Activated T-helper 1 cell treated with Interleukin-2 at 50 U/mL for 16 hours (primary cell): ENCODE measurements at places on chromosomes 16 and 17.

DNA sequence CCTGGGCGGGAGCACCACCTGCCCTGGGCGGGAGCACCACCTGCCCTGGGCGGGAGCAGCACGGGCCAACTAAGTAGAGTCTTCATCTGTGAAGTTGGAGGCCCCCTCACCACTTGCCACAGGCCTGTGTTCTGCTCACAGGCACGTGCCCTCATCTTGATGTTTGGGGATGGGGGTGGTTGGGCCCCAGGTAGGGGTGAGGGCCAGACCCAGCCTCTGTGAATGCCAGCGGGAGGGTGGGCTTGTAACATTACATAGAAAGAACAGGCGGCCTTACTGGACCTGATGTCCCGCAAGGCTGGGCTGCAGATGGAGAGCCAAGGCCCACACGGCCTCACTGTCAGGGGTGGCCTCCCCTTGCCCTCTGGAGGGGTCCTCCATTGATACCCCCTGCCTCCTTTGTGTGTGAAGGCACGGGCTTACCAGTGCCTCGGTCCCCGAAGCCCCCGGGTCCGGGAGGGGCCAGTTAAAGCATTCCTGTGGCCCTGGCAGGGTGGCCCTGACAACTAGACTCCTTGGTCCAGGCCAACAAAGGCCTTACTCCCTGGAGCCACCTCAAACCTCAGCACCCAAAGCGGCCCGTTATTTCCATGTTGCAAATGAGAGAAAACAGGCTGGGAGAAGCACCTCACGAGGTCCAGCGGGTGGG lies 1.1 kb upstream of the SLC16A3 start:
- DNase-seq = no peak

GRCh38 chr17:40291281-40291664 lies 3.6 kb downstream of the CDC6 start:
- DNase-seq = no peak

DNA sequence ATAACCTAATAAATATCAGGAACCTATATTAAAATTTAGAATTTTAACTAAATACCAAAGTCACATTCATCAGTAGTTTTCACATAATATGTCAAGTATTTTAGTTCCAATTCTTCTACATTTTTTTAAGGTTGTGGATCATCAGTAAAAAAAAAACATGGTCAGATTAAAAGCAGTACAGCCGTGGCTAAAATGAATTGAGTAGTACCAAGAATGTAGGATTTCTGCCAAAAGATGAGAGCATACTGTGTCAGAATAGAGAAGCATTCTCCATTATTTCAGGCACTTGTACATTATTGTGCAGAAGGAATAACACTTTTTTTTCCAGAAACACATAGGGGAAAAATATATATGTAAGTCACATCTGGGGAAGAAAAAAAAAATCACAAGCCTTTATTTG lies 1176.1 kb downstream of the CDH11 start:
- no peak for DNase-seq

DNA sequence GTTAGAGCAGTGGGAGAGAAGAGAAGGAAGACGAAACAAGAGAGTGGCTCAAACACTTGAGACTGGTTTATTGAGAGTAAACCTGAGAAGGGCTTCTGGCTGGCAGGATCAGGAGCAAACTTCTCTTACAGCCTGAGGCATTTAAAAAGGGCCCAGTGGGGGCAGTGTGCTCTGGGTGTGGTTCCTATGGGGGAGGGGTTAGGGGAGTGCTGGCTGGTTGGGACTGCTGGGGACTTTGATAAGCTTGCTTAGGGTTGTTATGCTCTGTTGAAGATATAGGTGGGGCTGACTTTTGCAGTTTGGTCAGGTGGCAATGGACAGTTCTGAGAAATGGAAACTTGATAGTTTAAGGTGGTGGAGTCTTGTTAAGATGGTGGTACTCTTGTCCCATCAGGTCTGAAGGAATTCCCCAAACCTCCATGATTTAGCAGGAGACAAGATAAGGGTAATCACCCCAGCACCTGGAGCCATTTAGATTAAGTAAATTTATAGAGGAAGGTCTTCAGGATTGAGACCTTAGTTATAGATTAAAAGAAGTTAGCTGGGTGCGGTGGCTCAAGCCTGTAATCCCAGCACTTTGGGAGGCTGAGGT lies 79.3 kb downstream of the EMP2 start:
- no peak for DNase-seq

- no peak for DNase-seq
Measured at GRCh38 chr17:66383333-66383732, 80.9 kb downstream of the PRKCA start.

DNA sequence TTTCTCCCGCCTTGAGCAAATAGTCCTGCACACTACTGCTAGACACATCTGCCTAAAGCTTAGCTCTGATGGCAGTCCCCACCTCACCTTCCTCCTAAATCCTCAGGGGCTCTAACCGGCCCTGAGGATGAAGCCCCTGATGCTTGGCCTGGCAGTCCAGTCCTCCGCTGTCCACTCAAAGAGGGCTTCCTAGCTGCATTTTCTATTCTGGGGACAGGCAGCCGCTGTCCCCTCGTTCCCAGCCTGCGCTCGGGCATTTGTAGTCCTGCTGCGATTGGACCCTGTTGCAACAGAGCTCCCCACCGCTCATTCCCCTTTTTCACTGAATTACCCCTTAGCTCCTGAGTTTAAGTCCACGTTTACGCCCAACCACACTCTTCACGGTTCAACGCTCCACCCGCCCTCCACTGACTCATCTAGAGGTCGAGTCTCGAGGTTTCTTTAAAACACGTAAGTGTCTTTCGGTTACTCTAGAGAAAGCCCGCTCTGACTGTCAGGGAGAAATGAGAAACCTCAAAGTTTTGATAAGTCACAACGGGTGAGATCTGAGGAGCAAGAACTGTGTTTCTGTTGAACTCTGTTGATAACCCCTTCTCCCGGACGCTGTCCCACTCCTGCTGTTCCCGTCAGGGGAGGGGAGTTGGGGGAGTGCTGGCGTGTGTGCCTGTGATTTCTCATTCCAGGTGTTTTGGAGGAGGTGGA lies 4.5 kb downstream of the CCR7 start:
- DNase-seq = peak; percentile 57

DNA sequence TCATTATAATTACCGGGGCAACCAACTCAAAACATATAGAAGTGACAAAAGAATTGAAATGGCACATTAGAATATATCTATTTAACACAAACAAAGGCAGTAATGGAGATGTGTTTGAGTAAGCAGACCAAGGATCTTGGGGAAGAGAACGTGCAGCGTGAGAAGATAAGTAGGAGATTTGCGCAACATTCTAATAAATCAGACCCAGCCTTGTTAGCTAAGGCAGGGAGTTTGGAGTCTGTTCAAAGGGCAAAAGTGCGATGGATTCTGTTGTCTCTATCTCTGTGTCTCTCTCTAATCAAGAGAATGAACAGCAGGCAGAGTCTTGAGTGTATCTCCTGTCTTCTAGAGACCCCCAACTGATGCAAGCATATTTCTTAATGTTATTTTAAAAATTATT lies 55.0 kb upstream of the FA2H start:
- no peak for DNase-seq

GRCh38 chr17:78652913-78653312 lies 75.7 kb upstream of the DNAH17 start:
- no peak for DNase-seq

GRCh38 chr17:78122216-78122930 lies 6.2 kb downstream of the TMC6 start:
- DNase-seq = no peak

DNA sequence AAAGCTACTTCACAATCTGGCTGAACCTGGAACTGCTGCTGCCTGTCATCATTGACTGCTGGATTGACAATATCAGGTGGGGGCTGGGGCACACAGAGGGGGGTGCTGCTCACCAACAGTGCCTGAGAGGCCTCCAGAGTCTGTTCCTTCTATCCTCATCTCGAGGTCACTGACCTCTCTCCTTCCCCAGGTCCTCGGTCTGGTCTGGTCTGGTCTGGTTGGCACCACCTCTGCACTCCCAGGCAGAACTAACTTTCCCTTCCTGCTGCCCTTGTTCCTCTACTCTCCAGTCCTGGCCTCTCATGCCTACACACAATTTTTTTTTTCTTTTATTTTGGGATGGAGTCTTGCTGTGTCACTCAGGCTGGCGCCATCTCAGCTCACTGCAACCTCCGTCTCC lies 4.2 kb downstream of the PLA2G15 start:
- DNase-seq = no peak

GRCh38 chr16:12500771-12501170 lies 302.9 kb downstream of the CPPED1 start:
- DNase-seq = no peak
